Activated effector memory CD4-positive, alpha-beta T cell treated with Interleukin-2 at 50 U/mL for 16 hours (primary cell): ENCODE measurements at places on chromosomes 7 and 10.

DNA sequence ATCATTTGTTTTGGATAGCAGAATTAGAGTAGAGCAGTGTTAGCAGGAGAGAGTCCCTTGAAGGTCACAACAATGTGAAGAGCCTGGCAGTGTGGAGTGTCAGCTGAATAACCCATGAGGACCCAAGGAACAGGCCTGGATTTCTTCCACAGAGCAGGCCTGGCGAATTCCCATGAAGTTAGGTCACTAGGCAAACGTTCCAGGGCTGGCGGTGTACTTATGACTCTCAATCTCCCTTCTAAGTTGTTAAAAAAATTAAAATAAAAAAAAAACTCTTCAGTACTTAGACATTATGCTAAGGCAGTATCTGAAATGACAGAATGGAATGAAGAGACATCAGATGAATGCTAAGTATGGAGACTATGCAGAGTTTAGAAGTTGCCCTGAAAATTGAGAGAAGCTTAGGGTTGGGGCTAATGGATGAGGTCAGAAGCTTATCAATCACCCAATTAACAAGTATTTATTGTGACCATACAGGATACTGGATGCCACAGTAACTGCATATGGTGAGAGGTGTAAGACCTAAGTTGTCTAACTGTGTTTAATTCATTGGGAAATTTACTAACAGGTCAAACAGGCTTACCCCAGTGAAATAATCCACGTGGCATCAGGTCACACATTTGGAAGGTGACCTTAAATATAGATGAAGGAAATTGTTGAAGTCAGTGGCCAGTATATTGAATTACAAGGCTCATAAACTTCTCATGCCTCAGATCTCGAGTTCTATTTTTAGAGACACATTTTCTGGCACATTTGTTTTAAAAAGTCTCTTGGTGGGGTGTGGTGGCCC lies 126.2 kb upstream of the NRP1 start:
- no peak for DNase-seq

DNA sequence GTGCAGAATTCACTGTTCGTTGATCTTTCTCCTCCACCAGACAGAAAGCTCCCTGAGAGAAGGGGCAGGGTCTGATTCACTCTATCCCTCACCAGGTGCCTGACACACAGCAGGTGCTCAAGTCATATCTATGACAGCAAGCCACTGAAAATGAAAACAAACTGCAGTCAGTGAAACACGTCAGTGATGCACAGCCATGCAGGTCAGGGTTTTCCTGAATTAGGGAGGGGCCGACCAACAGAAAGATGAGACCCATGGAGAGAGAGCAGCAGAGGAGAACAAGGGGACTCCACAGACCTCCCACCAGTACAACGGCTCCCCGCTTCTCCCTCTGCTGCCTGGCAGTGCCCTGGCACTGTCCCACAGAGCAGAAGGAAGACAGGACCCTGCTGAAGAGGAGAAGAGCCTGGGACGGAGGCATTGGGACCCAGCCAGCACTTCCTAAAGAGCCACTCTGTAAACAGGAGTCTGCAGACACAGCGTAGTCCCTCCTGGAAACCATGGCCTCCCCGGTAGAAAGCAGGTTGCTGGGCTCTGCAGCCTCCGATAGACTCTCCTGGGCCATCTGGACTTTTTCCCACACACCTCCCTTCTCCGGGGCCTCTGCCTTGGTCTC lies 50.3 kb downstream of the FAM53B start:
- no peak for DNase-seq

- no peak for DNase-seq
Measured at GRCh38 chr7:34575006-34575405, 83.0 kb upstream of the NPSR1 start.

- DNase-seq = no peak
Measured at GRCh38 chr7:70570029-70570428, 561.9 kb upstream of the GALNT17 start.

DNA sequence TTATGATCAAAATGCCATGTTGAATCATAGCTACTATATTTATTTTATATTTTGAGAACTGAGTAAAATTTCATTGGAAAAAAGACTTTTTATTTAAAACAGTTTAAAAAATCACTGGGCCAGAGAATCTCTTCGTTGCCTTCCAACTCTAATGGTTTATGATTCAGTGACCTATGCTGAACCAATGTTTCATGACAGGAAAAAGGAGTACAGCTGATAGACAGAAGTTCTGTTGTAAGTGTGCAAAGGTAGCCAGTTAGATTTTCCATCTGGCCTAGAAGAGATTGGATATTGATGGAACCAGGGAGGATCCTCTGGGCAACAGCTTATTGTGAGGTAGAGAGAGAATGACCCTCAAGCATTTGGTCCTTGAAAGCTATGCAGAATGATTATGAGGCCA lies 745.8 kb downstream of the SUGCT start:
- no peak for DNase-seq

- DNase-seq = no peak
Measured at GRCh38 chr10:4733843-4734224, 92.2 kb upstream of the AKR1E2 start.

GRCh38 chr10:95508730-95509129 lies 52.4 kb downstream of the SORBS1 start:
- no peak for DNase-seq

GRCh38 chr10:29728541-29729049 lies 93.8 kb upstream of the SVIL start:
- DNase-seq = no peak

- DNase-seq = no peak
Measured at GRCh38 chr7:83413831-83414230, 235.1 kb downstream of the SEMA3E start.

- no peak for DNase-seq
Measured at GRCh38 chr10:75753621-75754020, 322.2 kb downstream of the LRMDA start.

- DNase-seq = no peak
Measured at GRCh38 chr7:24036033-24036412, 248.0 kb upstream of the NPY start.

DNA sequence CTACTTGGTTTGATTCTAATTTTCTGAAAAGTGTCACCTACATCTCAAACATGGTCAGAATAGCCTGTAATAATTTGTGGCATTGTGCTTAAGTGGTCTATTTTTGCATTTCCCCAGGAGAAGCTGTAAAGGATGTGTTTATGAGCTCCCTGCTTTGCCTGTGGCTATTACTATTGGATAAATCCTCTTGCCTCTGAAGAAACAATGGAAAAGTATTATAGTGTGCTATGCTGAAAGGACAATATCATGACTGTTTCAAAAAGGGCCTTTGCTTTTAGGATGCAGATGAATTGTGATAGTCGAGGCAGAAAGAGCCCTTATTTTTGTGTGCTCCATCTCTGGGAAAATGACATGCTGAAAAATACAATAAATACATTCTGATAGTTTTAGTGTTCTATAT lies 94.1 kb upstream of the ARMC3 start:
- no peak for DNase-seq

DNA sequence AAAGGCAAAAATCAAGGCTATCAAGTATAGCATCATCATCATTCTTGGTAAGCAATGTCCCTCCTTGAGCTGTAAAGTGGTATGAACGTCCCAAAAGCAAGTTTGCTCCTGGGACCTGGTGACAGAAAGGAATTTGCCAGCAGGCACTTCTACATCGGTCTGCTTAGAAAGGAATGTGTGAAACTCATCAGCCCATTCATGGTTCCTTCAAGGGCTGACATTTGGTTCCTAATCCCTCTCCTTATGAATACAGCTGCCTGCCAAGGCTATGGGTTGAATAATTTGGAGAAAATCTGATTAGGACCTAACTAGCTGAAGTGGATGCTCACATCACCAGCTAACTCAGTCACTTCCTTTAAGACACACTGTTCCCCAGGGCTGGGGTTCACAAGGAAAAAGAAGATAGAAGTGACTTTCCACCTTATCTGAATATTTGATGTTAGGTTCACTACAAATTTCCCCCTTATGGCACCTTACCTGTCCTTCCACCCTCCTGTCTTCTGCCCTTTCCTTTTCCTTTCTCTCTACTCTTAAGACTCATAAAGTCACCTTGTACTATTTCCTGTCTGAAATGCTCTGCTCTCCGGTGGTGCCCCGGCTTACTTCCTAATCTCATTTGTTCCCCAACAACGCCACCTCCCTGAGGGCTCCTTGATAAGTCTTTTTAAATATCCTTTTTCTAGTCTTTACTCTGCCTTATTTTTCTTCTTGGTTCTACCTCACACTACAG lies 187.1 kb downstream of the NPSR1 start:
- no peak for DNase-seq

GRCh38 chr7:146654048-146654447 lies 537.4 kb downstream of the CNTNAP2 start:
- no peak for DNase-seq

- DNase-seq = no peak
Measured at GRCh38 chr10:45058580-45058979, 57.9 kb downstream of the ZNF22 start.

- DNase-seq = no peak
Measured at GRCh38 chr10:62647375-62648092, 157.0 kb upstream of the ADO start.

DNA sequence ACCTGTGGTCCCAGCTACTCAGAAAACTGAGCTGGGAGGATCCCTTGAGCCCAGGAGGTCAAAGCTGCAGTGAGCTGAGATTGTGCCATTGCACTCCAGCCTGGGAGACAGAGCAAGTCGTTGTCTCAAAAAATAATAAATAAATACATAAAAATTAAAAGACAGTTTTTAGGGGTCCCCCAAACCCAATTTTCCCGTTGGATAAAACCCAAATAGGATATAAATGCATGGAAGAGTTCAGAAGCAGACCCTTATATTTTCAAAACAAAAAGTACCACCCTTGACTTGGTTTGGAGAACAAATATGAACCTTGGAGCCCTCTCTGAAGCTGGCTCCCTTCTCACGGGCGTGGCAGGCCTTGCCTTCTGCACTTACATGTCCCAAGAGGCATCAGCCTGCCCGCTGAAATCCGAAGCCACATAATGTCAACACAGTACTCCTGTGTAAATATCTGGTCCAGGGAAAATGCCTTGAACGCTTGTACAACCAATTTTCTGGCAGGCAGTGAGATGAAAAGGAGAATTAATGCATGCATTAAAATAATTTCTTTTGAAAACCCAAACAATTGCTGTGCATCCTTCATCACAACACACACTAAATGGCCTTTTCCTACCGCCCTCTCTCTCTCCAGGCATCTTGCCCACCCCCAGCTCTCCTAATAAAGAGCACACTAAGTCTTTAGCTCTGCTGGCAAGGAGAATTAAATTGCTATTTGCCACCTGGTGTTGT lies 46.4 kb upstream of the PARD3 start:
- no peak for DNase-seq

DNA sequence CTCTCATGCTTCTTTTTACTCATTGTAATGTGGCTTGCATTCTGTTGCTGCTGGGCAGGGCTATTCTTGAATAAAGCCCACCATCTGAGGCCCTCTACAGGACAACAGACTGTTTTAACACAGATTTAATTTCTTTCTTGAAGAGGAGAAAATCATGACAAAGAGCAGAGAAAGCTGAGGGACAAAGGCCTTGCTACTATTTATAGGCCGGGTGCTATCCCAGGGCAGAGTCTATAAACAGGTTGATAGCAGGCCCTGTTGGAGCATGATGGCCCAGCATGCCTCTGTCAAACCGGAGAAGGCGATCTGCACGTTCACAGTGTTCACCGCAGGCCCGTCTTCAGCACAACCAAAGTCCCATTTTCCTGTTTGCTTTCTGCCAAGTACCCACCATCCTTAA lies 3.0 kb downstream of the VIPR2 start:
- no peak for DNase-seq

GRCh38 chr10:104334965-104335650 lies 3.2 kb downstream of the ITPRIP start:
- DNase-seq = no peak

DNA sequence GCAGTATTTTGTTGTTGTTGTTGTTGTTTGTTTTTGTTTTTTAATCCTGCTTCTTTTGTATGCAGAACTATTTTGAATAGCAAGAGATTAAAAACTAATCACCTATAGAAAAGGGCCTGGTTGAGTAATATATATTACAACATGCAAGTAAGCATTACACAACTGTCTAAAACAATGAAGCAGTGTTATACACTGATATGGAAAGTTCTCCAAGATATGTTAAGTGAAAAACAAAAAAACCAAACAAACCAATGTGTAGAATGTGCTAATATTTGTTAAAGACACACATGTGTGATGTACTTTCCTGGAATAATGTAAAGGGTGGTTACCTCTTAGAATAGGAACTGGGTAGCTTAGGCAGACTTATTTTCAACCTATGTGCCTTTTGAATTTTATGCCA lies 117.4 kb downstream of the ZNF365 start:
- DNase-seq = no peak

DNA sequence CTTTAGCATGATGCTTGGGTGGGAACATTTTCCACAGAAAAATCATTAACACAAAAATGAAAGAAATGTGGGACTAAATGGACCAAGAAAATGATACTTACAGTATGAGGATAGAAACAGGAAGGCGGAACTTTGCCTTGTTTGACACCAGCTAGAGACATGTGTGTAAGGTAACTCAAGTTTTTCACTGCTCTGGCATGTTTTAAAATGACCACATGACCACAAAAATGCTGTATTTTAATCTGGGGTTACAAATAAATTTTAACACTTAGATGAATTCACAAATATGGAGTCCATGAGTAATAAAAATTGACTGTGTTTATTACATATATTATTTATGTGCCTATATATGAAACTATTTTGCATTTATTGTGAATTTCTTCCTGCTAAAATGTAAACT lies 100.9 kb upstream of the PHYHIPL start:
- DNase-seq = no peak

GRCh38 chr10:113820507-113820906 lies 33.4 kb downstream of the DCLRE1A start:
- no peak for DNase-seq

DNA sequence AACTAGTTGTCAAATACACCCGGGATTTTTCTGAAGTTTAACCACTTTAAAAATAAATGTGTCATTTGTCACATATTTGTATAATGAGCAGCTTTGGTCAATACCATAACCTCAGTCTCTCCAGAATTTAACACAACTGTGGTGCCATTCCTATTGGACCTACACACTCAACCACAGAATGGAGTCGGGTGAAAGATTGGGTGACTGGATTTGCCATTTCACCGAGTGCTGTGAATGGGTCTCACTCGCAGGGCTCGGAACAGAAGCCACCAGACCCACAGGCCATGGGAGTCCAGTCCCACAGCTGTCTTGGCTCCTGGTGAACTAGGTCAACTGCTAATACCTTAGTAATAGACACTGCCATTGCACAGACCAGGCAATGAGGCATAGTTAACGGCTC lies 298.4 kb downstream of the CCDC3 start:
- no peak for DNase-seq

DNA sequence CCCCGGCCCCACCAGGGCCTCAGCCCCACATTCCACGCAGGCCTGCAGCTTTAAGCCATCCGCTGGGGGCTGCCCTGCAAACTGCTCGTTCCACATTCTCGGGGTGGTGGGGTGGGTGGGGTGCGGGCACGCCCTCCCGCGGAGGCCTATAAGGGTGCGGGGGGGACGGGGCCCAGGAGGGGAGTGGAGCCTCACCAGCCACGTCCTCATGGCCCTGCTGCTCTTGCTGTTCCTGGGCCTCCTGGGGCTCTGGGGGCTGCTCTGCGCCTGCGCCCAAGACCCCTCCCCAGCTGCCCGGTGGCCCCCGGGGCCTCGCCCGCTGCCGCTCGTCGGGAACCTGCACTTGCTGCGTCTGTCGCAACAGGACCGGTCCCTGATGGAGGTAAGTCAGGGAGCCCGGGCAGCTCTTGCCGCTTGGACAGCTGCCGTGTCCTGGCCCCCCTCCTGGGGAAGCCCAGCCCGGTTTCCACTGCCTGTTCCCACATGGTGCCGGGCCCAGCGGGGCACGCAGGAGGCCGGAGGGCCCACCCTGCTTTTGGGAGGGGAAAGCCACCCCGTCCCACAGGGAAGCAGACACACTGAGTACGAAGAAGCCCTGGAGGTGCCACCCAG lies at the start of gene CYP2W1:
Gene CYP2W1 (plus strand): TSS at position 178 of the 612 bp plus-strand sequence. CDS start 31 bp downstream, at position 209.
- DNase-seq = no peak

- no peak for DNase-seq
Measured at GRCh38 chr7:39259391-39260003, 281.8 kb downstream of the POU6F2 start.
